Large intestine (tissue), 12 donors: ENCODE measurements at places on chromosomes 1 and 21. TPM values are rescaled to one million over a fixed set of nuclear protein-coding genes. Genes with fewer than 3 reads are reported as not detected.

AMPD1 gene
- polyA plus RNA-seq: 0.13 TPM

- no peak for DNase-seq
These were observed 20.7 kb upstream of the HAO2 start for GRCh38 chr1:119347858-119348257.

DNA sequence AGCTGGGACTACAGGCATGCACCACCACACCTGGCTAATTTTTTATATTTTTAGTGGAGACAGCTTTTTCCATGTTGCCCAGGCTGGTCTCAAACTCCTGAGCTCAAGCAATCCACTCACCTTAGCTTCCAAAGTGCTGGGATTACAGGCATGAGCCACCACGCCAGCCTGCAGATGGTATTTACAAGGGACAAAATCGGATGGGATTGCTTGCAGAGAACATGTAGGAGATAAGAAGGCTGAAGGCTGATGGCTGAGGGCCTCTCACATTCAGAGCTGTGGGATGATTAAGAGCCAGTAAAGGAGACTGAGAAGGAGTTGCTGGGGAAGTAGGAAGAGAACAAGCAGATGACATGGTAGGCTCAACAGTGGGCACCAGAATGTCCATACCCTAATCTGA, 24.0 kb upstream of the QSOX1 start:
- DNase-seq: no peak

TSSK3 gene
- polyA plus RNA-seq: 6.1 TPM

C1QC gene
- 79.1 TPM for polyA plus RNA-seq

GRCh38 chr1:186202271-186202764, 172.7 kb downstream of the TPR start:
- DNase-seq: no peak

DNA sequence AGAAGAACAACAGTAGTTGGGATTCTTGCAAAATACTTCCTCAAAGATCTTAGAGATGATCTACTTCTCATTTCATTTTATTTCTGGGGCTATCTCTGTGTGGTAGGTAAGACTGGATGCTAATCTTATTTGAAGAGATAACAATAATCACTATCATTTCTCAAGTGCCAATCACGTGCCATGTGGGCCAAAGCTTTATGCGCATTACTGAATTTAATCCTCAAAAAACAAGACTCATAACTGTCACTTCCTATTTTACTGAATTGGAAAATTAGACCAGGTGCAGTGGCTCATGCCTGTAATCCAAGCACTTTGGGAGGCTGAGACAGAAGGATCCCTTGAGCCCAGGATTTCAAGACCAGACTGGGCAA, 121.7 kb downstream of the KCNN3 start:
- DNase-seq: no peak

DNA sequence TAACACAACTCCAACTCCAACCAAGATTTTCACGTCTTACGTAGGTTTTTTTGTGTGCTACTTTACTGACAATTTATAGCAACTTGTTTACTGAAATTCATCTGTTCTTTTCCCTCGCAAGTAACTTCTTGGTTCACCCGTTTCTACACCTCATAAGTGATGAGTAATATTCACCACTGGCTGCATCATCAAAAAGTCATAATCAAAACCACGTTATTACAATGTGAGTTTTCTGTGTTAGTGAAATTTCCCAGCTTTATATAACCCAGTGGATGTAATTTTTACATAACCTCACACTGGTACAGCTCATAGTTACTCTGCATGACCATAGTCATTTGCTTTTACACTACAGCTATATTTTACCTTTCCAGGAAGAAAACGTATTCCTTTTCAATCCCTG, 401.1 kb upstream of the LYPLAL1 start:
- DNase-seq: no peak

S100A12 gene
- 0.36 TPM for polyA plus RNA-seq

GRCh38 chr1:119713039-119713748, 1.5 kb downstream of the PHGDH start:
- no peak for DNase-seq

DNA sequence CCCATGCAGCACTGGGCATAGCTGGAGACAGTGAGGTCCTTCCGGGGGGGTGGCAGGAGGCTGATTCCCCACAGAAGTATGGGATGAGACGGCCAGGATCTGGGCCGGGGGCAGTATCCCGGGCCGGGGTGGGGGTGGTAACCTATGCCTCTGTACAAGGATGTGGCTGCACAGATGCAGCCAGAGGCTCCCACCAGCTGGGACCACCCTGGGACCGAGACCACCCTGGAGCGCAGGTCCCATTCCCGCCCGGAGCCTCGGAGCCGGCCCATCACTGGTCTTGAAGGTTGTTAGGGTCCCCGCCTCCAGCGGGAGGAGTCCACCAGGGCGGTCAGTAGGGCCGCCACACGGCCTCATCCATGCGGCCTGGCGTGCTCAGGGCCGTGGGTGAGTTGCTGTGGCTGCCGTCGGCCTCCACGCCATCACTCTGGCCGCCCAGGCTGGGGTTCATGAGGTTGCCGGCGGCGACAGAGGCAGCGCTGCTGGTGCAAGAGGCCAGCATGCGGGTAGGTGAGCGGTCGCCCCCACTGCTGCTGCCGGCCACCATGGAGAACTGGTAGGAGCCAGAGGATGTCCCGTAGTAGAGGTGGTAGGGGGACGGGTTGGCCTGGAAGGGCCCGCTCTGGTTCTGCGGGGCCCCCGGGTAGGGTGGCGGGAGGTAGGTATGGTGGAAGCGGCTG, 28.1 kb downstream of the RUNX3 start:
- DNase-seq: no peak

DNA sequence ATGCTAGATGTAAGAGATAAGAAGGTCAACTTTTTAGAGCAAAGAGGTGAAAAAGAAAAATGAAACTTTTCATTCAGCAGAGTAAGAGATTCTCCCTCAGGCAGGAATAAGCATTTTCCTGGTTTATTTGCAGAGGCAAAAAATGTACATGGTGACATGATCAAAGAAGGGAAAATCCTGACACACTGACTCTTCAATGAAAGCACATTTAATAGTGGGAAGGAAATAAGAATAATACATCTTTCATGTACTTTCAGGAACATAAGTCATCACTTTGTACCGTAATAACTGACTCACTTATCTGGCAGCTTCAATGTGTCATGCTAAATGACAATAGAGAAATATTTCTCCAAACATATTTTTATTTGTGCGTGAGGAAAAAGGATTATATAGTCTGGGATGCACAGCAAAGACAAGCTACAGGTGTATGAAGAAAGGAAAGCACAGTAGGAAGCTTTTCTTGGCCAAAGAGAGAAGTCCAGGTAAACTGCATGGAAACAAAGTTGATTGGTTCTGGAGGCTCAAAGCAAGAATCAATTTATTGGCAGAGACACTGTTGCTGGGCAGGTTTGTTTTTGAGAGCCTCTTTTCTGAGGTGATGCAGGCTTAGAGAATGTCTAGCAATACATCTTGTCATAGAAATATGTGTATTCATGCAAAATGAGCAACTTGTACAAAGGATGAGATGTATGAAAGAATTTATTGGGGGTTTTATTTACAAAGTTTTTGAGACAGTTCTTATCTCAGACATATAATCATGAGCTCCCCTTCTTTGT, 1409.0 kb downstream of the PLA2G4A start:
- no peak for DNase-seq

GRCh38 chr1:150976879-150977694, 2.5 kb upstream of the CERS2 start:
- peak; percentile 93 for DNase-seq

AMY1A gene
- polyA plus RNA-seq: not detected

DNA sequence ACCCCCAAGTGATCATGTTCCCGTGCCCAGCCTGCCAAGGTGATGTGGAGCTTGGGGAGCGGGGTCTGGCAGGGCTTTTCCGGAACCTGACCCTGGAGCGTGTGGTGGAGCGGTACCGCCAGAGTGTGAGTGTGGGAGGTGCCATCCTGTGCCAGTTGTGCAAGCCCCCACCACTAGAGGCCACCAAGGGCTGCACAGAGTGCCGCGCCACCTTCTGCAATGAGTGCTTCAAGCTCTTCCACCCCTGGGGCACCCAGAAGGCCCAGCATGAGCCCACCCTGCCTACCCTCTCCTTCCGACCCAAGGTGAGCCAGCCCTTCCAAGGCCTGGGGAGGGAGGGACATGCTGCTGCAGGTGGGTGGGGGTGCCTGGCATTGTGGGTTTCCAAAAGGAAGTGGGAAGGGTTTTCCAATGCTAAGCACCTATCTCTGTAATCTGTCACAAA, 2.3 kb downstream of the TRIM46 start:
- DNase-seq: no peak

DNA sequence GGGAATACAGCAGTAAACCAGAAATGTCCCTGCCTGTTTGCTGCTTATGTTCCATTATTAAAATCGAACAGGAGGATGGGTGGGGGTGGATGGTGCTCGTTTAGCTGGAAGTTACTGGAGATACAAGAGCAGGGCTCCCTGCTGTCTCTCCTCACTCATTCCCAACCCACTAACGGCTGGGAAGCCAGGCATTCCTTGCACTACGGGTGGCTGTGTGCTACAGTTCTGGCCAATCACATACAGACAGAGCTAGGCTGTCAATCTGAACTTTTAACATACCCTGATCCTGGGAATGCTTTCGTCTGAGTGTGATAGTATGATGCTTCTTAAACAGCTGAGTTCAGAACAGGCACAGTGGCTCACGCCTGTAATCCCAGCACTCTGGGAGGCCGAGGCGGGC, 7.0 kb downstream of the SIPA1L2 start:
- no peak for DNase-seq

HSPB7 gene
- 13.2 TPM for polyA plus RNA-seq

LAMC2 gene
- polyA plus RNA-seq: 33.4 TPM

DNA sequence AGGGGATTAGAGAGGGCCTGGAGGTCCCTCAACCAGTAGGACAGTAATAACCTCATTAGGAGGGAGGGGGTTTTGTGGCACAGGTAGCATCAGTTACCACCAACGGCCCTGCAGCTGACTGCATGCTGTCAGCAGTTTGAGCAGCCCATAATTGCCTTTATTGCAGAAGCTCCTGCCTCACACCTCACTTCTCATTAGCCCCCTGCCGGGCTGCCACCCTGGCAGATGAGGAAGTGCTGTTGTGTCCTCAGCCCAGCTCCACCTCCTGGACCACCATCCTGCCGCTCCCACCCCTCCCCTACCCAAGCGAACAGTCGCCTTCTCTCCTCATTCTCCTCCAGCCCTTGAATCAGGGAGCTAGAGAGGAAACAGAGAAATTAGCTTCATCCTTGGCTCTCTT, 237.4 kb downstream of the LMX1A start:
- no peak for DNase-seq

FAM131C gene
- 1.1 TPM for polyA plus RNA-seq

CSF1 gene
- polyA plus RNA-seq: 9.0 TPM

DNA sequence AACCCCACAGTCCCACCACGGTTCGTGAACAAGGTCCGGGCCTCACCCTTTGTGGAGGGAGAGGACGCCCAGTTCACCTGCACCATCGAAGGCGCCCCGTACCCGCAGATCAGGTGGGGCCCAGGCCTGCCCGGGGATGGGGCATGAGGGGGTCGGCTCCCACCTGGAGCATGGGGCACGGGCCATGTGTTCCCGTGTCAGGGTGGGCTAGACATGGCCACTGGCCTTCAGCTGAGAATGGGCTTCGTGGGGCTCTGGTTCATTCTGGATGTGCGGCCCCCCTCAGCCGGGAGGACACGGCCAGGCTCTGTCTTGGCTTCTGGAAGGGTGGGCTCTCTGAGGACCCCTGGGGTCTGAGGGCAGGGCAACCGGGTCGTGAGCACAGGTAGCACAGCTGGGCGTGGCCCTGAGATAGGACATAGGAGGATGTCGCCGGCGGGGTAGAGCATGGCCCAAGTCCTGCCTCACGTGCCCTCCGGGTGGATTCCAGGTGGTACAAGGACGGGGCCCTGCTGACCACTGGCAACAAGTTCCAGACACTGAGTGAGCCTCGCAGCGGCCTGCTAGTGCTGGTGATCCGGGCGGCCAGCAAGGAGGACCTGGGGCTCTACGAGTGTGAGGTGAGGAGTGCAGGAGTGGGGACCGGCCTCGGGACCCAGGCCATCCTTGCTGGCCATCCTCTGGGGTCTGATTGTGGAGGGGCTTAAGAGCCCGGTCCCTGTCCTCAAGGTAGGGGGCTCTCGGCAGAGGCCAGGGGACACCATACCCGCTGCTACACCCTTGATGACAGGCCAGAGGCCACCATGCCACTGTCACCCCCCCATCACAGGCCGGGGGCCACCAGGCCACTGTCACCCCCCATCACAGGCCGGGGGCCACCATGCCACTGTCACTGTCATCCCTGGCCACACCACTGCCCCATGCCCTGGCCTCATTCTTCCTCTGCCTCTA, 55.5 kb downstream of the TRIM11 start:
- no peak for DNase-seq

DNA sequence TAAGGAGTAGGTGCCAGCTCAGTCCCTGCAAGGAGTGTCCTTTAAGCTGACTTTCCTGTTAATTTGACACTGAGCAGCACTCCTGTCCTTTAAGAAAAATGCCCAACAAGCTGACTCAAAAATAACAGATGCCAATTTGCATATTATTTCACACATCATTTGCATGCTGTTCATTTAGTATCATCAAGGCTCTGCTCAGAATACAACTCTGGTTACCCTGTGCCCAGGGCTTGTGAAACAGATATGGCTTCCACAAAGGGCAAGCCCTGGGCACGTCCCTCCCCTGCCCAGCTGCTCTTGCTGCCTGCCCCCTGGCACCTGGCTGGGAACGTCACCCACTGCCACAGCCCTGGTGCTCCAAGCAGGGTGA, 10.3 kb downstream of the KCNN3 start:
- no peak for DNase-seq

- no peak for DNase-seq
These were observed 15.3 kb downstream of the SMIM12 start for GRCh38 chr1:34844252-34844634.

SAMD13 gene
- 4.0 TPM for polyA plus RNA-seq

C1orf185 gene
- polyA plus RNA-seq: not detected

- DNase-seq: no peak
These were observed 21.0 kb downstream of the TP53BP2 start for GRCh38 chr1:223824712-223825111.

BEND5 gene
- 7.7 TPM for polyA plus RNA-seq

SLC45A1 gene
- 2.0 TPM for polyA plus RNA-seq

CSF3R gene
- 4.1 TPM for polyA plus RNA-seq

GRCh38 chr1:222136869-222137268, 395.0 kb upstream of the DUSP10 start:
- DNase-seq: no peak

GRCh38 chr1:185489406-185489805, 172.4 kb upstream of the IVNS1ABP start:
- DNase-seq: no peak
